EL (cell line): ENCODE measurements at places on chromosomes 4 and X.

DNA sequence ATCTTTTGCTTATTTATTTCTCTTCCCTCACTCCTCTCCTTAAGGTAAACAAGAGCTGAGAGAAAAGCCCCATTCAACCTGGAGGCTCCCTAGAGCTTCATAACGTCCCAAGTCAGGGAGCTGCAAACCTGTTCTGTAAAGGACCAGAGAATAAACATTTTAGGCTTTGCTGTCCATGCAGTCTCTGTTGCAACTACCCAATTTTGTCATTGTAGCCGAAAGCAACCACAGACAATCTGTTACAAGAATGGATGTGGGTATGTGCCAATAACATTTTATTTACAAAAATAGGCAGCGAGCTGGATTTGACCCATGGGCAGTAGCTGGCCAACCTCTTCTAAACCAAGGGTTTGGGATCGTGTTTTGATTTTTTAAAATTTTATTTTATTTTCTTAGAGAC is 71.3 kb upstream of the TBL1X start:
- no peak for DNase-seq

DNA sequence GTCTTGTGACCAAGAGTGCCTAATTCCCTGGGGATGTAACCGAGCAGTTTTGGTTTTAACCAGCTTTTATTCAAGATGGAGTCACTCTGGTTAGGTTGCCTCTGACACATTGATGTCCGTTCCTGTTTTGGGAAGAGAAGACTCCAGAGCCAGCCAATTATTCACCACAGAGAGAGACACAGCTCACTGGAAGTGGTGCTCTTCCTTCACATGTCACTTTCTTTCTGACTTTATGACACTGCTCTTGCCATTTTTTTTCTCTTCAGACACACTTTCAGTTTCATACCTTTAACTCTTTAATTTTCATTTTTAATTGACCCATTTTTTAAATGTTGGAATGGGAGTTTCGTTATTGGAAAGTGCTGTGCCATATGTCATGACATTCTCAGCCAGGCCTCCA is 418.4 kb upstream of the FSTL5 start:
- no peak for DNase-seq

GRCh38 chrX:83160096-83160495 is 348.0 kb upstream of the POU3F4 start:
- DNase-seq: no peak

DNA sequence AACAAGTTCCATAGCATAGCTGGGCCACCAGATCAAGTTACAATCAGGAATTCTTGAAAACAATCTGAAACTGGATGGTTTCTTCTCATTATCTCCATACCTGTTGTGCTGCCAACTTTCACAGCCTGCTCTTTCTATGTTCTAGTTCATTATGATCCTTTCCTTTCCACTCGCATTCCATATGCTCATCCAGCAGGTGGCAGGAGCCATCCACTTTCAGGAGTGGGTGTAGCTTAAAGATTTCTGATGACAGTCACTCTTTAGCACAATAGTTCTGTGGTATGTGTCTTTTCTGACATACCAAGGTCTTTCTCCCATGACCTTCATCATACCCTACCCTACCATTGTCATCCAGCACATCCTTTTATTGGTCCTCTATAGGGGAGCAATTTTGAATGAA is 46.4 kb downstream of the PAGE2 start:
- peak; percentile 19 for DNase-seq

DNA sequence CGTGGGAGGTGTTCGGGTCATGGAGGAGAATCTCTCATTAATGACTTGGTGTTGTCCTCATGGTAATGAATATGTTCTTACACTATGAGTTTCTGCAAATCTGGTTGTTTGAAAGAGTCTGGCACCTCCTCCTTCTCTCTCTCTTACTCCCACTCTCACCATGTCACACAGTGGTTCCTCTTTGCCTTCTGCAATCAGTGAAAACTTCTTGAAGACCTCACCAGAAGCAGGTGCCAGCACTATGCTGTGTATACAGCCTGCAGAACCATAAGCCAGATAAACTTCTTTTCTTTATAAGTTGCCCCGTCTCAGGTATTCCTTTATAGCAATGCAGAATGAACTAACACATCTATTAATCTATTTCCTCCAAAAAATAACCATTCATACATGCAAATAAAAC is 275.0 kb downstream of the ANTXR2 start:
- no peak for DNase-seq

DNA sequence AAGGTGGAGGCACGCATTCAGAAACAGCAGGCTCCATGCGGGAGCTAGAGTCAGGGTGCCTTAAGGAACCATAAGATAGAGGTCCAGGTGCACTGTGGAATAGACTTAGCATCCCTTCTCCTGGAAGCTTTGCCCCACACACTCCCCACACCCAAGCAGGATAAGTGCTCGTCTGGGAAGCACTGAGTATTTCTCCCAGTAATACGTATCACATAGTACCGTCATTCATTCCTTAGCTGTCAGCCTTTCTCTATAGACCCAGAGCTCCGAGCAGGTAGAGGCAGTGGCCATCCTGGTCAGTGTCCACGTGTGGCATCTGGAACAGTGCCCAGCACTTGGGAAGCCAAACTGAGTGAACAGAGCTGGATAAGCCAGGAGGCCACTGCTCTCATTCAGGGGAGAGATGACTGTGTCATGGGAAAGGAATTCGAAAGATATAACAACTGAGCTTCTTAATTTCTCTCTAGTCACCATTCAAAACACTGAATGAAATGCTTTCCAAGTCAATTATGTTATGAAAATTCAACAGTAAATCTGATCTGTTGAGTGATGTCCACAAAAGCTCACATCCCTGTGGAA is 9.9 kb downstream of the APBB2 start:
- peak; percentile 90 for DNase-seq

DNA sequence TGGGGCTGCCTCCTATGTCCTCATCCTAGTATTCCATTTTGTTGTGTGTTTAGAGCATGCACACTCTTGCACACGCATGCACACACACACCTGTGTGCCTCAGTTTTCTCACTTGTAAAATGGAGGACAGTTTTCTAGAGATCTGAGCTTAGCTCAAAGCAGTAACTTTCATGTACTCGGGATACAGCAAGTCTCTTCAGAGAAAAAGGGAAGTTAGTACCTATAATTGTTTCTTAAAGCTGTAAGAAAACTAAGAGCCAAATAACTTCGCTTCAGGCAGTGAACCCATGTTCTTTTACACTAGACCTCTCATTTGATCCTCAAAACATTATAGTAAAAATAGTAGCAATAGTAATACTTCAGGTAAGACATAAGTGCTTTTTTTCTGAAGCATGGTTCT is 49.6 kb downstream of the KIT start:
- no peak for DNase-seq

DNA sequence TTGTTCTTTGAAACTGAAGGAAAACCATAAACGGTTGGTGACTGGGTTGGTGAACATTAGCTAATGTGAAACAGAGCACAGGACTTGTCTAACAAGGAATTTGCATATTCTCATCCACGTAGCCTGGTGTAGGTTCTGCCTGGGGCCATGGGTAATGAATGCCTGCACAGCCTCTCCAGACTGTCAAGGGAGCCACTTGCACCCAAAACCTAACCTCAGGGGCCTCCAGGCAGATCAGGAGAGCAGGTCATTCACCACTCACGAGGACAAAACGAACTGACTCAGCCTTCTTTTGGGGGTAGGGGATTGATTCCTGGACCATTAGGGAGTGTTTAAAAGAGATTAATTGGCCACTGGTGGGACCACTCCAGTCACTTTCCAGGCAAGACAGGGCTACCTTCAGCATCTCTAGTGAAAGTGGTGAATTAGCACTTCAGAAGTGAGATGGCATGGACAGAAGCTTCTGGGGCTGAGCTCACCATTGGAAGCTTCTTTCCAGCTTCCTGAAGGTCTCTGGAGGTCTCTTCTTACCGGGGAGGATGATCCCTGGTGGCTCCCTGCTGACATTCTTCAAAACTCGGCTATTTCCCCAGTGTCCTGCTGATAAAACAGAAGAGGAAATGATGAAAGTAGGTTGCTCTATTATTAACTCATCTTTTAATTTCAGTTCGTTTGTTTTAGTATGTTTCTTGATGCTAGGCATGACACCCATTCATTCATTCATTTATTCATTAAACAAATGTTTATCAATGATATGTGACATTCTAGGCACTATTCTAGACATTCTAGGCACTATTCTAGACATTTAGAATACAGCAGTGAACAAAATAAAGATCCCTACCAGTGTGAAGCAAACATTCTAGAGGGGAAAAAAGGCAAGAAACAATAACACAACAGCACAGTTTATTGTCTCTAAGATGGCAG is 104.5 kb upstream of the LNX1 start:
- no peak for DNase-seq

GRCh38 chr4:24973404-24973746 is 57.4 kb downstream of the LGI2 start:
- DNase-seq: peak; percentile 59

DNA sequence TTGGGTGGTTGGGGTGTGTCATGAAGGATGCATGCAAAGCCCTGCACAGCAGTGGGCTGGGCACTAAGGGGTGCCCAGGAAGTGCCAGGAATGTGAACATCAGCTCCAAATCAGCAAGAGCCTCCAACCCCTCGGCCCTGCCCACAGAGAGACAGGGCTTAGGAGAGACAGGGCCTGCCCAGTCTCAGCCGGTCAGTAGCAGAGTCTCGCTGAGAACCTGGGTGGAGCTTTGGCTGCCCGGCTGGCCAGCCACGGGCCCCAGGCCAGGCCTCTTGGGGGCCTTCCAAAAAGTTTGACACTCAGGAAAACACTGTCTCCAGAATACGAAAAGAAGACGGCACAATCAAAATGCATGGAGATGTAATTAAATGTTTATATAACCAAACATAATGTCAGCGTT is 4.3 kb upstream of the MXD4 start:
- peak; percentile 40 for DNase-seq

DNA sequence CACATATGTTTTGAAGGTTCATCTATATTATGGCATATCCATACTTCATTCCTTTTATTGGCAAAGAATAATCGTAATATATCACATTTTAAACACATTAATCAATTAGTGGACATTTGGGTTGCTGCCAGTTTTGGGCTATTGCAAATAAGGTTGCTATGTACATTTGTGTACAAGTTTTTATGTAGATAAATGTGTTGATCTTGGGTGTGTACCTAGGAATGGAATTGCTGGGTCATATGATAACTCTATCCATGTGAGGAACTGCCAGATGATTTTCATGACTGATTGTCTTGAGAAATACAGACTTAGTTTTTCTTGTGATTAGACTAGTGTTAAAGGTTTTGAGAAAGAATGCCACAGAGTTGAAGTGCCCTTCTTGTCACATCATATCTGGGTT is 99.2 kb upstream of the RAB40AL start:
- no peak for DNase-seq

GRCh38 chr4:80268936-80269335 is 2.5 kb downstream of the FGF5 start:
- peak; percentile 44 for DNase-seq

GRCh38 chr4:163846008-163846407 is 351.5 kb downstream of the TMA16 start:
- DNase-seq: no peak

GRCh38 chrX:24920769-24921168 is 95.0 kb downstream of the ARX start:
- DNase-seq: no peak

DNA sequence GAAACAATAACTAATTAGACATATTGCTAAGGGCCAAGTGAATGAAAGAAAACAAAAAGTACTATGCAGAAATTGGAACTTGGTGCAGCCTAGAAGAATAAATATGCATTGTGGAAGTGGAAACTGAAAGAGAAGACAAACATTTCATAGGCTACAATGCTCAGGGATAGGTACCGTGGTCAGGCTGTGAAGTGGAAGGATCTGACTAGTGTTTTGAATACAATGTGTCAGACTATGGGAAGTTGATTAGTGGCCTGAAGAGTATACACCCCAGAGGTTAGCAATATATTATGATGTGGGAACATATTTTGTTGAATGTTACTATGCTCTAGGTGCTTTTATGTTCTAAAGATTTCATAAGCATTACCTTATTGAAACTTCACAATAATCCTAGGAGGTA is 36.8 kb downstream of the GPRIN3 start:
- DNase-seq: no peak

DNA sequence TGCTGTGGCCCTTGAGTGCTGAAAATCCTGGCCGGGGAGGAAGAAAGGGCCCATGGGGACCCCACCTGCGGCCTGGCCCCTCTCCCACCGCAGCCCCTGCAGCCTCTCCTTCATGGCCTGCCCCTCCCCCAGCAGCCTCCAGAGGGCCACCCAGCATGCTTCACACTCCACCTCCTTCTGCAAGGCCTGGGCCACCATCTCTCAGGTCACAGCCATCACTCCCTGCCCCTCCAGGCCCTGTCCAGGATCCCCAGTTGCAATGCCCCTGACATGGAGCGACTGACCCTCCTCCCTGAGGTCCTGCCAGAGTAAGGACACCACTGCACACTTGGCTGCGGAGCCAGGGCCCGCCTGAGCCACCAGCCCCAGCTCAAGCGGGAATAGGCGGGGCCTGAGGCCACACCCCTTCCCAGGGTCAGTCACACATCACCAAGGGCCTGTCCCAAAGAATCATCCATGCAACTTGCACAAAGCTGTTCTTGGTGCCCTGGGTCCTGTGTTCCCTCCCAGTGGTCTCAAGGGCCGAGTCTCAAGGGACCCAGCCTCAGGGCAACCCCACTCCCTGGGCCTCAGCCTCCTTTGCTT is 32.9 kb downstream of the CCNQ start:
- no peak for DNase-seq

DNA sequence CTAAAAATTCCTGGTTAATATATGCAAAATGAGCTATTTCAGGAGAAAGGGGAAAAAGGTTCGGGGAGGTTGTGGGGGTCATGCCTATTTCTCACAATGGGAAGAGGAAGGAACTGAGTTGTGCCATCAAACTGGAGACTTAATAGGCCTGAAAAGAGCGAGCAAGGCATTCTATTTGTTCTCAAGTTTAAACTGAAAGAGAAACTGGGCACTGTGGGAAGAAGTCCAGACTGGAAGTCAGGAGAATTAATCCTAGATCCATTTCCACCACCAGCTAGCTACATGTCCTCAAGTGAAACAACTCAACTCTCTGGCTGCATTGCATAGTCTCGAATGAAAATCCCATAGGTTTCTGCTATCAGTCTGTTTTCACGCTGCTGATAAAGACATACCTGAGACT is 50.6 kb downstream of the PPARGC1A start:
- no peak for DNase-seq

DNA sequence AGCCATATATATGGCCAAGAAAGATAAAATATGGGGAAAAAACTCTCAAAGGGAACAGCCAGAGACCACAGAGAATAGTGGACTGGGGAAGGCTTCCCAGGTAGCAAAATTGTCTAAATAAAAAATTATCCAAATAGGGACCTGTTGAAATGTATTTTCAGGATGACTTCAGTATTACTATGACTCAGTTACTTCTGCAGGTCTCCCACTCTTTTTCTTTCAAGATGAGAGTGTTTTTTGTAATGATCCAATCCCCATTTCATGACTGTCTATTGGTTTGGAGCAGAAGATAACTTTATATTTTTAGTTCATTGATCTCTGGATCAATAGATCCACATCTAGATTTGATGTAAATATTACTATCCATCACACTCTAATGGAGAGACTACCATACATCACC is 372.1 kb upstream of the EMCN start:
- DNase-seq: no peak

DNA sequence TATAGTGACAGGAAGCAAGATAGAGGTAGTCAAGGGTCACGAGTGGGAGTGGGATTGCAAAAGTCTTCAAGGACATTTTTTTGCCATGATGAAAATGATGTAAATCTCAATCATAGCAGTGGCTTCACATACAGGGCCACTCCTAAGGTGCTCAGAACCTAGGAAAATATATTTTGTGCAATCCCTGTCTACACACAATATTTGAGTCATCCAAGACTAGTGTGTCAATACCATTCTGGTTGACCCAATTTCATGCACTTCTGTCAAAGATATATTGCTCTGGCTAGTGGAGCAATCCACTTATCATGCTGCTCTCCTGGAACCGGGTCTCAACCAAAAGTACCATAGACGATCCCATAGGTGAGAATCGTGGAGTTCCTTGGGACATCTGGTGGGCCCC is 24.2 kb upstream of the XPNPEP2 start:
- DNase-seq: no peak
